ENCODE measurements at places on chromosomes 5 and 9.

GRCh38 chr5:164234321-164234720 is 728.9 kb downstream of the MAT2B start:
- DNase-seq, result no peak

- no peak for DNase-seq
Measured at GRCh38 chr9:107046692-107047091, 183.7 kb downstream of the ZNF462 start.

DNA sequence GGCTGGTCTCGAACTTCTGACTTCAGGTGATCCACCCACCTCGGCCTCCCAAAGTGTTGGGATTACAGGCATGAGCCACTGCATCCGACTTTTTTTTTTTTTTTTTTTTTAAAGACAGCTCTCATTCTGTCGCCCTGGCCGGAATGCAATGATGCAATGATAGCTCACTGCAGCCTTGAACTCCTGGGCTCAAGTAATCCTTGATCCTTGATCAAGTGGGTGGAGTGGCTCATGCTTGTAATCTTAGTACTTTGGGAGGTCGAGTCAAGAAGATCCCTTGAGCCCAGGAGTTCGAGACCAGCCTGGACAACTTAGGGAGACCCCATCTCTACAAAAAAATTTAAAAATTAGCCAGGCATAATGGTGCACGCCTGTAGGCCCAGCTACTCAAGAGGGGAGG is 8.1 kb downstream of the SEC24A start:
- no peak for DNase-seq

- no peak for DNase-seq
Measured at GRCh38 chr9:102845827-102846371, 149.2 kb upstream of the CYLC2 start.

- DNase-seq, result peak; percentile 25
Measured at GRCh38 chr9:34985311-34985899, 4.1 kb upstream of the DNAJB5 start.

DNA sequence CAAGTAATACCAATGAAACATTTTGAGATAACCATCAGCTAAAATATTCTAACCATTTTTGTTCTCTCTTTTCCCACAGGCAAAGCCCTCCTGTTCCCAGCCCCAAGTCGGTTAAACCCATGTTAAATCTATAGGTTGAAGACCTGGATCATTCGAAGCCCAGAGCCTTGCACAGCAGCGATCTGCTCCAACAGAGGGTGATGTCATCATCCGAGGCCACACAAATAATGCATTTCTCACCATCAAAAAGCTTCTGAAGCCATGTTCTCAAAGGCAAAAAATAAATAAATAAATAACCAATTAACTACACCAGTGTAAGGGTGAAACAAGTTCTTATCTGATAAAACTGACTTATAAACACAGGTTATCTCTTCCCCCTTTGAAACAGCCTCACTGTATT is 169.2 kb downstream of the ENTREP1 start:
- no peak for DNase-seq

GRCh38 chr9:96567203-96567700 is 52.4 kb downstream of the CDC14B start:
- DNase-seq, result peak; percentile 60

- peak; percentile 78 for DNase-seq
Measured at GRCh38 chr5:127934791-127935256, 148.7 kb upstream of the SLC12A2 start.

DNA sequence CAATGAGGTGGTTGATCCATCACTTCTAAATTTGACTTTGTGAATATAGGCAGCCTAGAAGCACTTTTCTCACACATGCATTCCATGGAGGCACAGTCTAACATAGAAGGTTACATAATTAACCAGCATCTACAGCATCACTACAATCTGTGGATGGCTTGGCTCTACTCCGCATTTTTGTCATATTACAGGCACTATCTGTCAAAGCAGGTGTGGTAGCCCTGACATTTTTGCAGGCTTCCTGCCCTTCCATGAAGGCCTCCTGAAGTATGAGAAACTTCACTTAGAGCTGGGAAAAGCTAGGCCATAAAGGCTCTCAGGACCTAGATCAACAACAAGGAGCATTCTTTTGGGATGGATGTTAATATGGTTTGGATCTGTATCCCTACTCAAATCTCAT is 378.0 kb downstream of the ANXA1 start:
- no peak for DNase-seq

DNA sequence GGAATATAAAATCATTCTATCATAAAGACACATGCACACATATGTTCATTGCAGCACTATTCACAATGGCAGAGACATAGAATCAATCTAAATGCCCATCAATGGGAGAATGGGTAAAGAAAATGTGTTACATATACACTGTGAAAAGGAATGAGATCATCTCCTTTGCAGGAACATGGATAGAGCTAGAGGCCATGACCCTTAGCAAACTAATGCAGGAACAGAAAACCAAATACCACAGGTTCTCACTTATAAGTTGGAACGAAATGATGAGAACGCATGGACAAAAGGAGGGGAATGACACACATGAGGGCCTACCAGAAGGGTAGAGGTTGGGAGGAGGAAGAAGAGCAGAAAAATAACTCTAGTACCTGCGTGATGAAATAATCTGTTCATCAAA is 21.0 kb upstream of the RANBP6 start:
- DNase-seq, result no peak

DNA sequence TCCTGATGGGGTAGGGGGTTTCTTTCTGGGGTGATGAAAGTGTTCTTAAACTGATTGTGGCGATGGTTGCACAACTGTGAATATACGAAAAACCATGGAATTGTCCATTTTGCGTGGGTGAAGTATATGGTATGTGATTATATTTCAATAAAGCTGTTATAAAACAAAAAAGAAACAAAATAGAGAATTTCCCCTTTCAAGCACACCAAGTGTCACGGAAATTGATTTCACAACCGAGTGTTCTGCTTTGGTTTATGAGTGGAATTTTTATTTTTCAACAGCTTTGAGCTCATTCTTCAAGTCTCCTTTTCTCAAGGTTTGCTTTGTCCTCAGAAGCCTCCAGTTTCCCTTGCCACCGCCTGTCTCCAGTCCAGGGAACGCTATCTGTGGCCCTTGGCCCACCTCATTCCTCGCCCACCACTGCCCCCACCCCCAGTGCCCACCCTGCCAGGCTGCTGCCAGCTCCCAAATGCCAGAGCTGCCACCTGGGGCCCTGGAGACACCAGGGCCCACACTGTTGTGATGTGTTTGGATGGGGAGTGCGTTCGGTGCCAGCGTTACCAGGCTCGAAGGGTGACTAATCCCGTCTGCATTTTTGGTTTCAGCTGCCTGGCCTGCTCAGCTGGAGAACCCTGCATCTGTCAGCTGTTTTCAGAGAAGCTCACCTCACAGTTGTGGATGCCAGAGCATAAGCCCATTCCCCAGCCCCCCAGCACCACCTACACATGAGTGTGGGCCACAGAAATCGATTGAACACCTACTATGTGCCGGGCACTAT is 30.4 kb downstream of the DUSP1 start:
- peak; percentile 97 for DNase-seq

DNA sequence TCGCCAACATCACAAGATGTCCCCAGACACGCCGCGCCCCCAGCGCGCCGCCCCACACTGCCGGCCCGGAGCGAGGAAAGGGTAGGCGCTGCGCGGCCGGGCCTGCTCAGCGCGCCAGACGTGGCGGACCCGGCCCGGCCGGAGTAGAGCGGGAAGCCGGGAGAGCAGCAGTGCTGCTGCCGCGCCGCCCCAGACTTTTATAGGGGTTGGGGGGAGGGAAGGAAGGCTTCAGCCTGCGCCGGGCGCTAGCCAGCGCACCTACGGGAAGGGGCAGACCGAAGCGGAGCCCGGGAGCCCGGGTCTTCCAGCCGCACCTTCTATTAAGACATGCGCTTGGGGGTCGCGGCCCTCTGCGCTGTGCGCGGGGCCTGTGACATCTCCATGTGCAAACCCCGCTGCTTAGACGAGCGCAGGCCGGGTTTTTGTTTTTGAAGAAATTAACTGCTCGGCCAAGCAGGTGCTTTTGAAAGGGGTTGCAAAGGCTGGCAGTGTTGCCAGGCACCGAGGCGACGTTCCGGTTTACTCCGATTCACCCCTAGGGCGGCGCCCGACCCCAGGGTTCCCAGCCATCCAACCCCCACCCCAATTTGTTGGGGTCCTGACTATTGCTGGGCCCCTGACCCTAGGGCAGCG is 353 bp upstream of the PAX5 start:
- DNase-seq, result no peak

DNA sequence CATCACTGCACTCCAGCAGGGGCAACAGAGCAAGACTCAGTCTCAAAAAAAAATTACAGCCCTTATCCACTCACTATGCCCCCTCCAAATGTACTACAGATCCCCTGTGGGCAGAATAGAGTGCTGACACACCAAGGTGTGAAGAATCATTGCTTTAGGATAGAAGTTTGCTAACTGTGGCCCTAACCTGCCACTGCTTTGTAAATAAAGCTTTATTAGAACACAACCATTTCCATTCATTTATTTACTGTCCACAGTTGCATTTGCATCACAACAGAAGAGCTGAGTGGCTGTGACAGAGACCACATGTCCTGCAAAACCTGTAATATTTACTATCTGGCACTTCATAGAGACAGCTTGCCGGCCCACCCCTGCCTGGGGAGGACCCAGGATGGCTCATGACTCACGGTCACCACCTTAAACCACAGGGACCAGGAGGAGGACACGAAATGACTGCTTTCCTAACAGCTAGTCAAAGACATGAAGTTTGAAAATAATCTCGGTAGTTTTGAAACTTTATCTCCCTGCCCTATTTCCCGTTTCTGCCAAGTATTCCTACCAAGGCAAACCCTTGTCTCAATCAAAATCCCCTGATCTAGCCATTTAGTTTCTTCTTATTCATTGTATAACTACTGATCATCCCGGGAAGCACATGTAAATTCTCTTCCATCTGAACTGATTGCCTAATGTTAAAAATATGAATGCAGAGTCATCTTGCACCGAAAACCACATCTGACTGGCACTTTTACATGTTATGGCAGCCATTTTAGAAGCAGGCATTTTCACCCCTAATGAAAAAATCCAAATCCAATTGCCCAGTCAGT is 206.1 kb downstream of the SLIT3 start:
- peak; percentile 64 for DNase-seq
